Right cardiac atrium (tissue), 5 donors: ENCODE measurements at places on chromosomes 2 and 18.

DNA sequence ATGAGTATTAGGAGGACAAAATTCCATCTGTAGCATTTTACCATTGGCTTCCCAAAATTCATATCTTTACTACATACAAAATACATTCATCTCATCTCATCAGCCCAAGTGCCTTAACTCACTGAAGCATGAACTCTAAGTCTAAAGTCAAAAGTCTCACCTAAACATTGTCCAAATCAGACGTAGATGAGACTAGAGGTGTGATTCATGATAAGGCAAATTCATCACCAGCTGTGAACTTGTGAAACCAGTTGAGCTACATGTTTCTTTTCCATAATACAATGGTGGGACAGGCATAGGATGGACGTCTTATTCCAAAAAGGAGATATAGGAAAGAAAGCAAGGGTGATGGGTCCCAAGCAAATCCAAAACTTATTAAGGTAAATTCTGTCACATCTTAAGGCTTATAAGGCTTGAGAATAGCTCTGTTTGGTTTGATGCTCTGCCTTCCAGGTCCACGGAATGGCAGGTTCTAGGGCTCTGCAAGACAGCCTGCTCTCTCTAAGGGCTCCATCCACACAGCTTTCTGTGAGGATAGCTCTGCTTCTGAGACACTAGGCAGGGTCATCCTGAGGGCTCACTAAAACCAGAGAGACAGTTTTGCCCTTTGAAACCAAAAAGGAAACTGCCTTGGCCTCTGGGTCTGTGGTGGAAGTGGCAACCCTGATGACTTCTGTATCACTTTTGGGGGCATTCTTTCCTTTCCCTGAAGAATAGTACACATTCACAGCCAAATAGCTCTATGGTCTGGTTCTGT is 9.6 kb downstream of the IFIH1 start:
- DNase-seq: no peak

DNA sequence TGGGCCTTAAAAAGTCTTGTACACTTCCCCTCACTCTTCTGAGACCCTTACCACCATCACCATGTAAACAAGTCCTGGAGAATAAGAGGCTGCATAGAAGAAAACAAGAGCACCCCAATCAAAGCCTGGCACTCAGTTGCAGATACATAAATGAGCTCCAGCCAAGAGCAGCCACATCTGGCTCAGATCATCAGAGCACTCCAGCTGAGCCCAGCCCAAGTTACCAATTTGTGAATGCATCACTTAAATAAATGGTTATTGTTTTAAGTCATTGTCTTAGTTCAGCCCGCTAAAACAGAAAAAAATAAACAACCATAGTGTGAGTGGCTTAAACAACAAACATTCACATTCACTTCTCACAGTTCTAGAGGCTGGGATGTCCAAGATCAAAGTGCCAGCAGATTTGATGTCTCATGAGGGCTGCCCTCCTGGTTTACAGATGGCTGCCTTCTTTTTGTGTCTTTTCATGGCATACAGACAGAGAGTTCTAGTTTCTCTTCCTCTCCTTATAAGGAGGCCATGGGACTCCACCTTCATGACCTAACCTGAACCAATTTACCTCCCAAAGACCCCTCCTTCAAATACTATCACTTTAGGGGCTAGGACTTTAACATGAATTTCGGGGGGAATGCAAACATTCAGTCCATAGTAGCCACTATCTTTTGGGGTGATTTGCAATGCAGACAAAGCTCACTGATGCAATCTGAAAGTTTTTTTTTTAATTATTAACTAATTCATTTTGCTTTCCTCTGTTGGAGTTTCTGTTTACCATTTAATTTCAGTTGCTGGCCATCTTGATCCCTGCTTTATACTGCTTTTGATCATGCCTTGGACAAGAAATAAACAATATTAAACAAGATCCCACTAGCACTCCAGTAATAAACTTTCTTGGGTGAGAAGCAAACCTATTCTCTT is 187.5 kb upstream of the ACVR2A start:
- no peak for DNase-seq

GRCh38 chr2:96345438-96345837 is 9.9 kb downstream of the NCAPH start:
- DNase-seq: no peak

DNA sequence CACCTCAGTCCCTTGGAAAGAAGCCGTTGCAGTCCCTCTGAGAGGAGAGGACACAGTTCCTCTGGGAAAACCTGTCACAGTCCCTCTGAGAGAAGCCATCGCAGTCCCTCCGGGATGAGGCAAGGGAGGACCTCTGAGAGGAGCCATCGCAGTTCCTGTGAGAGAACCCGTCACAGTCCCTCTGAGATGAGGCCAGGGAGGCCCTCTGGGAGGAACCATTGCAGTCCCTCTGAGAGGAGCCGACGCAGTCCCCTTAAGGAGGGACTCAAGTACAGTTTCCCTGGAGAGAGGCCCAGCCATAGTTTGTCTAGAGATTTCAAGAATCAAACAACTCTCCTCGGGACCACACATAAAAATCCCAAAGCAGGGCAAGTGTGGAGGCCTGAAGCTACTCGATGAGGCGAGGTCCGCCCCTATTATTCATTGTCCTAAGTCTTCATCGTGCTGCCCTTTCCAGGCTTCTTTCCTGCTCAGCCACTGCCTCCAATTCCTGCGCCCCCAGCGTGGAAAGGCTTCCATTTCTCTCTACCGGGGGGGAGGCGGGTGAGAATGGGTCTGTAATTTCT is 630 bp upstream of the ZNF512 start:
- DNase-seq: no peak

DNA sequence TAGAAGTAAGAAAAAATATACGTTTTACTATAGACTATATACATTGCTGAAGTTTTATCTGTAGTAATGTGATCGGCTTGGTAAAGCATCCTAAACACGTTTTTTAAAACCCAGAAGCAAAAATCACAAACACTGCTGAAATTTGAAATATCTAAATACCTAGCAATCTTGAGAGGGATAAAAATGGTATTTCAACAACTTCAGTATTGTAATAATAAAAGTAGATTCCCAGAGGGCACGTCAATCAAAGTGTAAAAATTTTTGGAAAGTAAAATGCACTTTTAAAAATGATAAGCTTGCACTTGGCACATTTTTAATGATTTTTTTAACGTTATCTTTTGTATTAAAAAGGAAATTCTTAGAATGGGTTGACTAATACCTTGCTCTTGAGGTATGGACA is 1.6 kb downstream of the ZC3H6 start:
- DNase-seq: no peak

- DNase-seq: no peak
Measured at GRCh38 chr2:166173263-166173662, 45.4 kb upstream of the SCN1A start.

- DNase-seq: no peak
Measured at GRCh38 chr2:239876271-239876947, 148.7 kb downstream of the NDUFA10 start.

GRCh38 chr2:57758686-57759085 is 287.9 kb upstream of the VRK2 start:
- DNase-seq: no peak

DNA sequence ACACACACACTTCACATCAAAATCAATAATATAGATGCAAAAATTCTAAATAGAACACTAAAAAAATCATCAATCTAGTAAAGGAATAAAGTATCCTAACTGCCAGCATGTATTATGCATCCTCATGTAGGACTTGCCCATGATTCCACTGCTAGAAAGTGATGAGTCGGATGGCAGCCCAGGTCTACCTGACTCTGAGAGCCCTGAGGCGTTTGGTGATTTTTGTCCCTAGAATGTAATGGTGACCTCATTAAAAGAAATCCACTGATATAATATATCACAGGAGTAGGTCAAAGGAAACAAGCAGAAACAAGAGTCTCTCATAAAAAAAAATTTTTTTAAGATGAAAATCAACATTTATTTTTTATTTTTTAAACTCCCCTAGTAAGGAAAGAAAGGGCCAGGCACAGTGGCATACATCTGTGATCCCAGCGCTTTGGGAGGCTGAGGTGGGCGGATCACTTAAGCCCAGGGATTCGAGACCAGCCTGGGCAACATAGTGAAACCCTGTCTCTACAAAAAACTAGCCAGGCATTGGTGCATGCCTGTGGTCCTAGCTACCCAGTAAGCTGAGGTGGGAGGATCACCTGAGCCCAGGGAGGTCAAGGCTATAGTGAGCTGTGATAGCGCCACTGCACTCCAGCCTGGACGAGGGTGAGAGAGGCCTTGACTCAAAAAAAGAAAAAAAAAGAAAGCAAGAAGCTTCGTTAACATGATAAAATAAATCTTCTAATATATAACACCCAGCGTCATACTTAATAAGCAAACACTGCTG is 24.4 kb upstream of the ACTG2 start:
- DNase-seq: no peak

DNA sequence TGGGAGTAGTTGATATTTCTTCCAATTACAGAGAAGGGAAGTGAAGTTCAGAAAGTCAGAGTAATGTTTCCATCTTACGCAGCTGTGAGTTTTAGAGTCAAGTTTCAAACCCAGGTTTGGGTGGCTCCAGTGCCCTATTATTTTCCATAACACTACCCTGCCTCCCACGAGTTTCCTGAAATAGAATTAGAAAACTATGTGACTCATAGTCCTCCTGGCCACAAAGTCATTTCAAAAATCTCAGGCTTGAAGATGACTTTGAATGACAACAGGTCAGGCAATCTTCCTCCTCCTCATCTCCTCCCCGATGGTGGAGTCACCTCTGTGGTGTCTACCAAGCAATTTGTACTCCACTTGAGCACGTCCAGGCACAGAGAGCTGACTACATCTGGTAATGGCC is 212.3 kb upstream of the TRIB2 start:
- DNase-seq: no peak

- no peak for DNase-seq
Measured at GRCh38 chr18:12861637-12862036, 22.4 kb downstream of the PTPN2 start.

DNA sequence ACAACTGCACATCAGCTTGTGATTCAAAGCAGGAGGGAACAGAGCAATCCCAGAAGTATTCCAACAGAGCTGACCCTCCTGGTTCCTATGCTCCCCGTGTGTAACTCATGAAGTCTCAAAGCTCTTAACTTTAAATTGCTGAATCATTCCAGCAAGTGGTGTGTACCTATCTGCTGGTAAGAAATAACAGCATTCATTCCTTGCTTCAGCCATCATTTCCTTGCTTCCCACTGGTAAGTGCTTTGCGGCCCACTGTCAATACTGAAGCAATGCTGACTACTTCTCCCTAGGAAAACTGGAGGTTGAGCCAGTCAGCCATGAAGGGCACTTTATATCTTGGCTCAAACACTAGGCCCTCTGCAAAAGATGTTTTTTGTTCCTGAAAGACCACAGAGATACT is 222.4 kb downstream of the EXOC6B start:
- no peak for DNase-seq

- DNase-seq: no peak
Measured at GRCh38 chr2:219551441-219552381, 7.9 kb downstream of the TMEM198 start.

DNA sequence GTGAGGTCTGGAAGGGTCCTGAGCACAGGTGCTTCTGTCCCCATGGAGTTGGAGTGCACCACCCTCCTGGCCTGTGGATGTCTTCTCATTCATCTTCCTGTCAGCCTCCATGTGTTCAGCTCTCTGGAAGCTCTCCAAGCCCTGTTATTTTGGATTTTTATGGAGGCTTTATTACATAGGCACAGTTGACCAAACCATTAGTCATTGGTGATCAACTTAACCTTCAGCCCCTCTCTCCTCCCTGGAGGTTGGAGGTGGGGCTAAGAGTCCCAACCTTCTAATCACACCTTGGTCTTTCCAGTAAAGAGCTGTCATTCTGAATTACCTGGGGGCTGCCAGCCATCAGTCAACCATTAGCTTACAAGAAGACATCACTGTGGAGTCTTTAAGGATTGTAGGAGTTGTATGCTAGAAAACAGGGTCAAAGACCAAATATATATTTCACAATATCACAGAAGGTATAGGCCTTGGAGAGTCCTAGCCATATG is 7.5 kb upstream of the MCFD2 start:
- DNase-seq: no peak

DNA sequence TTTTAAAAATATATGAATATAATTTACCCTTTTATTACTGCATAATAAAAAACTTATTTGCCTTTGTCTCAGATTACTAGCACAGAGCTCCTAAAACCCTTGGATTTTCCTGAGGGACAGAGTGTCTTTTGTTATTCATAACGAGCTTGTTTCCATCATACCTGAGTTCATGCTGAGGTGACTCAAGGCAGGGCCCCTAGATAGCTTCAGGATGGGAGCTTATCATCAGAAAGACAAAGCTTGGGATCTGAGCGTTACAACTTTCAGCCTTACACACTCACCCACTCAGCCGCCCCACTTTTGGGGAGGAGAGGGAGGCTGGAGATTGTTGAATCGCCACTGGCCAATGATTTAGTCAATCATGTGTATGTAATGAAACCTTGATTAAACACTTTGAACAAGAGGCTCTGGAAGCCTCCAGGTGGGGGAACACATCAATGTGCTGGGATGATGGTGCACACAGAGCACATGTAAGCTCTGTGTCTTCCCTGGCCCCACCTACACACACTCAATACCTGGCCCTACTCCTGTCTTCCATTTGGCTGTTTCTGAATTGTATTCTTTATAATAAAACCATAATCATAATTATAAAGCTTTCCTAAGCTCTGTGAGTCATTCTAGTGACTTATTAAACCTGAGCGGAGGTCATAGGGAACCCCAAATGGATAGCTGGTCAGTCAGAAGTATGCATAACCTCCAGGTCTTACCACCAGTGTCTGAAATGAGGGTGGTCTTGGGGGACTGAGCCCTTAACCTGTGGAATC is 28.5 kb upstream of the DNAH7 start:
- DNase-seq: no peak

GRCh38 chr2:48779019-48779716 is 23.6 kb upstream of the LHCGR start:
- DNase-seq: no peak

DNA sequence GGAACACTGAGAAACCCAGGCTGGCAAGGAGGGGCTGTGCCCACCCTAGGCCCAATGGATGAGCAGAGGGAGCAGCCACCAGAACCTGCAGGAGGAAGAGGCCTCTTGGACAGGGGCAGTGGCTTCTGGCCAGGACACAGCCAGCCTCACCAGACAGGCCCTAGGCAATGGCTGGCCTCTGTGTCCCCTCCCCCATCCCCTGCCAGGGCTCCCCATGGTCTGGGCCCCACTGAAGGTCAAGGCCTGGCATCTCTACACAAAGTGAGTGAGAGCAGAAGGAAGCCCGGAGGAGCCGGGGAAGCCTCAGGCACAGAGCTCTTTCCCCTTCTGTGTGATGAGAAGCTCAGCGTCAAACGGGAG is 6.3 kb downstream of the PRLH start:
- DNase-seq: no peak
